ENCODE measurements at places on chromosomes 11 and 22.
A peak's percentile ranks its signal among the peaks of the same experiment; 100 is the strongest.

GRCh38 chr11:104106136-104106754, 57.7 kb downstream of the PDGFD start:
- DNase-seq, result no peak

- DNase-seq, result no peak
Measured at GRCh38 chr22:45568213-45568612, 65.5 kb downstream of the FBLN1 start.

DNA sequence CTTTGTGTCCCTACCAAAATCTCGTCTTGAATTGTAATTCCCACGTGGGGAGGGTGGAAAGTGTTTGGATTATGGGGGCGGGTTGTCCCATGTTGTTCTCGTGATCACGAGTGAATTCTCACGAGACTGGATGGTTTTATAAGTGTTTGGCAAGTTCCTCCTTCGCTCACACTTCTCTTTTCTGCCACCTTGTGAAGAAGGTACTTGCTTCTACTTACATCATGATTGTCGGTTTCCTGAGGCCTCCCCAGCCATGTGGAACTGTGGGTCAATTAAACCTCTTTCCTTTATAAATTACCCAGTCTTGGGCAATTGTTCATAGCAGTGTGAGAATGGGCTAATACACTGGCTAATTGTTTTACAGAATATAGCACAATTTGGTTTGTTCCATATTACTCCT, 326.3 kb downstream of the GRM5 start:
- no peak for DNase-seq

- no peak for DNase-seq
Measured at GRCh38 chr11:20477418-20478090, 90.0 kb downstream of the PRMT3 start.

GRCh38 chr11:112292785-112293407, 32.2 kb upstream of the PLET1 start:
- no peak for DNase-seq

GRCh38 chr11:96316869-96317268, 26.1 kb downstream of the MAML2 start:
- no peak for DNase-seq

GRCh38 chr11:26065944-26066343, 266.0 kb upstream of the ANO3 start:
- DNase-seq, result no peak

- DNase-seq, result no peak
Measured at GRCh38 chr22:30397656-30398635, 1.1 kb downstream of the SEC14L2 start.

GRCh38 chr22:40312050-40312449, 34.2 kb upstream of the ADSL start:
- DNase-seq, result no peak

GRCh38 chr22:41070665-41071331, 21.6 kb upstream of the EP300 start:
- no peak for DNase-seq

DNA sequence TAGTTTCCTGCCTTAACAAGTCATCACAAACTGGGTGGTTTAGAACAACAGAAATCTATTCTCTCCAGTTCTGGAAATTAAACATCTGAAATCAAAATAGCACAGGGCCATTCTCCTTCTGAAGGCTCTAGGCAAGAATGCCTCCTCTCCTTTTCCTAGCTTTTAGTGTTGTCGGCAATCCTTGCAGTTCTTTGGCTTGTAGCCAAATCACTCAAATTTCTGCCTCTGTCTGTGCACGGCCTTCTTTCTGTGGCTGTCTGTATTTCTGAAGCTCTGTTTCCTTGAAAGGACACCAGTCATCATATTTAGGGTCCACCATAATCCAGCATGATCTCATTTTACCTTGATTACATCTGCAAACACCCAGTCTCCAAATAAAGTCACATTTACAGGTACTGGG, 795.5 kb downstream of the METTL15 start:
- no peak for DNase-seq

- DNase-seq, result no peak
Measured at GRCh38 chr11:120720760-120721159, 209.2 kb downstream of the GRIK4 start.

GRCh38 chr22:28882878-28883656, at the start of gene ZNRF3:
Gene ZNRF3 (plus strand): TSS chr22:28883572. CDS start chr22:28883767, 195 bp downstream.
- peak; percentile 94 for DNase-seq

GRCh38 chr11:26995701-26996460, 2.0 kb downstream of the FIBIN start:
- no peak for DNase-seq

- DNase-seq, result no peak
Measured at GRCh38 chr11:12088047-12088481, 22.3 kb upstream of the MICAL2 start.

GRCh38 chr11:29452146-29452545, 564.7 kb downstream of the KCNA4 start:
- DNase-seq, result no peak

DNA sequence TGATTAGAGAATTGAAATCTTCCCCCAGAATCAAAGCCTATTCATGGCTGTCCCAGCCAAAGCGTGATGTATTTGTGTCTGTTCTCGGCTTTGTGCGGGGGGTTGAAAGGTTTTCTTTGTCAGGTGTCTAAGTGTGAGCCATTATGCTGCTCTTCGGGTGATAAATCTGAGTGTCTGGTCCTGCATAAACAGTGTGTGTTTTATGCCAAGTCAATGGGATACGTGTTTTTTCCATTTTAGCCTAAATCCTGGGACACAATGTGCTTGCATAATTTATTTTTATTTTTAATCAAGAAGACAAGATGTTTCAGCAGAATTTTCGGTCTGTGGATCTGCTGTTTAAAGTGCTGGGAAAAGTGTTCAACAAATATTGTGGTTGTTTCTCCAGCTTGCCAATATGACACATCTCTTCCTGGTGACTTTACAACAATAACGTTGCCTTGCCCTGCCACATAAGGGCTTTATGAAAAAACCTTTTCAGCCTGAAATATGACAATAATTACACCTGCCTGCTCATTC, 267.8 kb downstream of the TBC1D22A start:
- no peak for DNase-seq

GRCh38 chr11:104776501-104777170, 121.6 kb downstream of the CASP12 start:
- no peak for DNase-seq

DNA sequence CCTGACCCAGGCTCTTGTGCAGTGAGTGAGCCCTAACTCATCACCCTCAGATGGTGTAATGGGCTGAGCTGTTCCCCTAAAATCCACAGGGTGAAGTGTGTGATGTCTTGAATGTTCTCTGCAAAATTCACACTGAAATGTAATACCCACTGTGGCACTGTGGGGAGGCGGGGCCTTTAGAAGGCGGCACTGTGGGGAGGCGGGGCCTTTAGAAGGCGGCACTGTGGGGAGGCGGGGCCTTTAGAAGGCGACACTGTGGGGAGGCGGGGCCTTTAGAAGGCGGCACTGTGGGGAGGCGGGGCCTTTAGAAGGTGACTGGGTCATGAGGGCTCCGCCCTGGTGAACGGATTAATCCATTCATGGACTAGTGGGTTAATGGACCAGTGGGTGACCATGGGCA, 33.0 kb downstream of the CHID1 start:
- no peak for DNase-seq

GRCh38 chr11:42524534-42525227, 787.1 kb upstream of the API5 start:
- DNase-seq, result peak; percentile 12

- no peak for DNase-seq
Measured at GRCh38 chr11:2747248-2748027, 47.6 kb upstream of the KCNQ1OT1 start.

DNA sequence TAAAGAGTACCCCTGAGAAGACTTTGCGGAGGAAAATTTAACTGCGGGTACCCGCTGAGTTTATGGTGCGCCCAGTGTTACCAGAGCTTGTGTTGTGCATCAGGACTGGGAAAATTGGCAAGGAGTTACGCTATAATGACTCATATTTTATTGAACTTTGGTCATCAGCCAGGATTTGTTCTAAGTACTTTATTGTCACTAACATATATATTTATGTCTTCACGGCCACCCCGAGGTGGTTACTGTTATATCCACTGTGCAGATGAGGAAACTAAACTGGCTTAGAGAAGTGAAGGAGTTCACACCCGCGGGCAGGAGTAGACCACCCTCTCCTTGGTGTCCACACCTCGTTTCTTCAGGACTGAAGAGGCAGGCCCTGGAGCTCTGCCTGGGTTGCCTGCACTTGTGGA, 667 bp downstream of the ACCS start:
- DNase-seq, result no peak

GRCh38 chr11:2399488-2400068, 972 bp upstream of the TSSC4 start:
- DNase-seq, result peak; percentile 15

DNA sequence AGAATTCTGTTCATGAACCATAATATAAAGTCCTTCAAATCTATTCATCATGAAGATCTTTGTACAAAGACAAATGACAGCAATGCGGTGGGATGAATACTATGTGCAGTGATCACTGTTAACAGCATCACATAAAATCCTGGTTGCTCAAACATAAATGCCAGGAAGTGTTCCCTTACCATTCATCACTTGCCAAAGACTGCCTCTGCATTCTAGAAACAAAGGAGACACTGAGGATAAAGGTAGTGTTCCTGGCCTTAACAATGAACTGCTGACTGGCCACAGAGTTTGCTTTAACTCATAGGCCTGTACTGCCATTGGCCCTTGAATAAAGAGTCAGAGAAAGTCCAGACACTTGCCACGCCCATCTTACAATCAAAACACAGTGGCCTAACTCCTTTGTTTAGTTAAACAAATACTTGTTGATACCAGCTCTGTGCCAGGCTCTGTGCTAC, 29.5 kb downstream of the C2CD3 start:
- no peak for DNase-seq

DNA sequence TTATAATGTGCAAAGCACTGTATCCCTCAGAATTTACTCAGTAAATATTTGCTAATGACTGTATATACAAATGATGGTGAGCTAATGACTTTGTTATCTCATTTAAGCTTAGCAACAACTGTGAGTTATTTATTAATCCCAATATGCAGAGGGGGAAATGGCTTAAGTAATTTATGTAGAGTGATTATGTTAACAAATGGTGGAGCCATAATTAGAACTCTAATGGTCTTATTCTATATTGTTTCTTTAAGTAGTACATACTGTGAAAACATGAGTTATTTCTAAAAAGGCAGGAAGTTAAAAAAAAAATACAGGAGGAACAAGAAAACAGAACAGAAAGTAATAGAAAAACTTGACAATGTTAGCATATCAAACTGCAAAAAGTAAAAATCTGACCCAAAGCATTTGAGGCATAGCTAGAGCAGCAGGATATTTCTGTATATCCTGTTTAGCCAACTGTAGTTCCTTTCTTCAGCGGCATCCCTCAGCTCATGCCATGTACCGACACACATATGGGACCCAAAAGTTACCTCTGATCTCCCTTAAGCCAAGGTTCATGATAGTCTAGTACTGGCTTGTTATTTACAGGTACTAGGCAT, 94.2 kb downstream of the FCHSD2 start:
- no peak for DNase-seq

- DNase-seq, result no peak
Measured at GRCh38 chr11:112627588-112628045, 333.6 kb upstream of the NCAM1 start.

DNA sequence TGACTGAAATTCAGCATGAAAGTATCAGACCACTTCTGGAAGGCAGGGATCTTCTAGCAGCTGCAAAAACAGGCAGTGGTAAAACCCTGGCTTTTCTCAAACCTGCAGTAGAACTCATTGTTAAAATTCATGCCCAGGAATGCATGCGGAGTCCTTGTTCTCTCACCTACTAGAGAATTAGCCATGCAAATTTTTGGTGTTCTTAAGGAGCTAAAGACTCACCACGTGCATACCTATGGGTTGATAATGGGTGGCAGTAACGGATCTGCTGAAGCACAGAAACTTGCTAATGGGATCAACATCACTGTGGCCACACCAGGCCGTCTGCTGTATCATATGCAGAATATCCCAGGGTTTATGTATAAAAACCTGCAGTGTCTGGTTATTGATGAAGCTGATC, 19.1 kb downstream of the ZBTB44 start:
- DNase-seq, result no peak

GRCh38 chr11:46112961-46113607, 8.2 kb downstream of the PHF21A start:
- no peak for DNase-seq

GRCh38 chr11:91700854-91701253, 523.8 kb upstream of the FAT3 start:
- DNase-seq, result no peak

DNA sequence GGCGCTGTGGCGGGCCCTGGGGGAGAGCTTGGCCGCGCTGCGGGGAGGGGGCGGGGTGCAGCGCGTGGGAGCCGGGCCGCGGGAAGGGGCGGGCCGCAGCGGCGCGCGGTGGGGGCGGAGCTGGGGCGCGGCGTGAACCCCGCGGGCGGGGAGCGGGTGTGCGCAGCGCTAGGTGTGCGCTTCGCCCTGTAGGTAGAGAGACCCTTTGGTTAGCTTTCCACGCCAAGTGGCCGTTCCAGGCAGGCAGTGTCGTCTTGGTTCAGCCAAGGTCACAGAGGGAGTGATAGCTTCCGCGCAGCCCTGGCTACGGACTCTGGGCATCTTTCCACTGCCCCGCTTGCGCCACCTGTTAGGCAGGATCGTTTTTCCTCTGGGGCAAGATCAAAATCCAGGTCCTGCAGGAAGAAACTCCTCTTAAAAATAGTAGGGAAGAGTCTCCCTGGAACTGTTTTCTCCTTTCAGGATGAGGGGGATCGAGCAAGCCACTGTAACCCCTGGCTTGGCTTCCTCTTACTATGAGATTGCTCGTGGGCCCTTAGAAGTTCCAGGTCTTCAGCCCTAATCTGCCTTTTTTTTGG, 434 bp downstream of the BANF1 start:
- no peak for DNase-seq

DNA sequence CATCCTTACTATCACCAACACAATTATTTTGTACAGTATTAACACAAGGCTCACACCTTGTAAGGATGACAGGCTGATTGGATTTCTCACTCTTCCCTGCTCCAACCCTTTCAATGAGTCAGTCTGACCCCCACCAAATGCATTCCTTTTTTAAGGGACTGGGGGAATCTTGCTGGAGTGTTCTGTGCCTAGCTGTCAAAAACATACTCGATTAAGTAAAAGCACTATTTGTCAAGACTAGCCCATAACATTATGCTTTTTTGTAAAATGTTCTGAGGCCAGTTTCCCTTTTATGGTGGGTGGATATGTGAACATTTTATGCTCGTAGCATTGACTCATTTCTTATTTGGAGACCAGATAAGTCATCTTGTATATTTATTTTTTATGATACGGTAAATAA, 87.2 kb downstream of the PDHX start:
- no peak for DNase-seq

GRCh38 chr22:46606886-46607285, 13.3 kb upstream of the GRAMD4 start:
- DNase-seq, result no peak

- DNase-seq, result no peak
Measured at GRCh38 chr22:49462795-49463194, 364.9 kb downstream of the BRD1 start.

- no peak for DNase-seq
Measured at GRCh38 chr11:18372201-18372600, 22.2 kb upstream of the LDHA start.
